ENCODE measurements at places on chromosomes 2 and 18. TPM values are rescaled to one million over a fixed set of nuclear protein-coding genes. Genes with fewer than 3 reads are reported as not detected.

- DNase-seq: no peak
These were observed 678.3 kb downstream of the BCL11A start for GRCh38 chr2:59874971-59875755.

GRCh38 chr2:64207573-64207972 is 63.4 kb upstream of the PELI1 start:
- no peak for DNase-seq

- DNase-seq: no peak
These were observed 88.8 kb downstream of the USP40 start for GRCh38 chr2:233477548-233478433.

GRCh38 chr18:21559195-21559594 is 41.3 kb downstream of the ESCO1 start:
- no peak for DNase-seq

DNA sequence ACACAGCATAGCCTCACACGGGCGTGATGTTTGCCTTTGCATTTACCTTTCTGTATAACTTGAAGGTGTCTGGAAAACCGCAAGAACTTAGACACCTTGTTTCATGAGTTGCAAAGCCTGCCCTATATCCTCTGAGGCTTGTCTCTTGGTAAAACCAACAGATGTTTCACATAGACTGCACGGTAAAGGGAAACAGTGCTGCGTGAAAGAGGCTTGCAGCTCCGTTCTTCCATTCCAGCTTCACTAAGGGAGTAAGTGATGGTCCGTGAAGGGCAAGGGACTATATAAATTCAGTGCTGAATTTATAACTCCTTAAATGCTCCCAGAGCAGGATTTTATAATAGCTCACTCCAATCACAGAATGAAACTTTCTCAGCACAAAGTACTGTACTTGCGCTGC is 360.5 kb downstream of the SOX11 start:
- no peak for DNase-seq

GRCh38 chr2:232843834-232844233 is 26.2 kb upstream of the SNORC start:
- DNase-seq: no peak

GRCh38 chr2:101149241-101150192 is 1.7 kb downstream of the TBC1D8 start:
- peak; percentile 59 for DNase-seq

- DNase-seq: no peak
These were observed 52.2 kb downstream of the INPP5D start for GRCh38 chr2:233112329-233112728.

GRCh38 chr2:25479761-25480160 is 138.0 kb upstream of the DNMT3A start:
- DNase-seq: no peak

- no peak for DNase-seq
These were observed 49.1 kb downstream of the GTF3C3 start for GRCh38 chr2:196750291-196750923.

DNA sequence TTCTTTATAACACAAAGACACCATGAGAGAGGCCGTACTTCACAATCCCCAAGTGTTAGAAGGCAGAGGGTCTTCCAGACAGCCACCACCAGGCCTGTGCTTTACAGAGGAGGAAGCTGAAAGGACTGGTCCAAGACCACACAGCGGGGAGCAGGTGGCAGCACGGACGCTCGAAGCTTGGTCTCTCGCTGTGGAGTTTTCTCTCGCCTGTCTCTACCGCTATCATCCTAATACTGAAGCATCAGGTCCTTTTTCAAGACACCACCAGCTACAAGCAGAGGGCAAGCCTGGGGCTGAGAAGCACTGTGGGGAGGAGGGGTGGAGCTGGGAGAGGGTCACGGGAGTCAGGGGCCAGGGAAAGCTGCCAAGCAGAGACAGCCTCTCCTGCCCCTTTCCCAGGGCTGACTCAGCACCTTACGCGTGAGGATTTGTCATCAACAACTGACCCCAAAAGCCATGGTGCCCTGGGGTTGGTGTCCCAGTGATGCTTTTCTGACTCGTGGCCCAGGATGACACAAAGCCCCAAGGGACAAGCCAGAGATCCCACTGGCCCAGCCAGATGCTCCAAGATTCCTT is 31.9 kb upstream of the FOSL2 start:
- DNase-seq: peak; percentile 92

DNA sequence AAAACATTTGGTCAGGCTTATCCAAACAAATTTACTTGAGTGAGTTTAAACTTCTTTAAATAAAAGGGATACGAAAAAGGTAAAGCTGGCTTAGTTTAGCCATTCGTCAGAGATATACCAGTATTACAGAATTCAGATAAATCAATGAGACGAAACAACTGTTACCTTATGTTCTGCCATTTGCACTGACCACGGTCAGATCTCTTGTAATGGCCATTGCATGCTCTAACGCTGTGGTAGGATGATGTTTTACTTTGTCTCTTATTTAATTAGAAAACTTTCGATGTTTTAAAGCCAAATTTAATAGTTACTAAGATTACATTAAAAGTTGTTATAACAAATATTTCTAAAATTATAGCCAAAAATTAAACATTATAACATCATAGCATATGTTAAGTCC is 1.5 kb downstream of the C18orf54 start:
- peak; percentile 21 for DNase-seq

DNA sequence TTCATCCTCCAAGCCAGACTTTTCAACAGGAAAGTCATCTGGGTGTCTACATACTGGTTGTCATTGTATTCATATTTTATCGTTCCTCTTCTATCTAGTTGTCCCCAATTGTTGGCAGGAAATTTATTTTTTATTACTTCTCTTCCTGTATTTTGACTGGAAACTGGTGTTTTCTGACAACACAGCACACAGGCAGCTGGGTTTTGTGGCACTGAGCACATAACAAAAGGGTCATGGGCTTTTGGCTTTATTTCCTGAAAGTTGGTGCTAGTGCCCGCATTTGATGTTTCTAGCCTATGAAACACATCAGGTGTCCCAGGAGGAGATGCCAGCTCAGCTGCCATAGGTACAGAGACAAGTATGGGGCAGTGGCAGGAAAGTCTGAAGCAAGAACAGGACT is 126.4 kb downstream of the TMEM17 start:
- DNase-seq: no peak

POTEE gene
- 0.09 TPM for total RNA-seq

All from kidney (tissue), 22 donors.